ENCODE measurements at places on chromosomes 4 and X.

GRCh38 chr4:3514806-3515501, 17.3 kb downstream of the LRPAP1 start:
- no peak for DNase-seq

DNA sequence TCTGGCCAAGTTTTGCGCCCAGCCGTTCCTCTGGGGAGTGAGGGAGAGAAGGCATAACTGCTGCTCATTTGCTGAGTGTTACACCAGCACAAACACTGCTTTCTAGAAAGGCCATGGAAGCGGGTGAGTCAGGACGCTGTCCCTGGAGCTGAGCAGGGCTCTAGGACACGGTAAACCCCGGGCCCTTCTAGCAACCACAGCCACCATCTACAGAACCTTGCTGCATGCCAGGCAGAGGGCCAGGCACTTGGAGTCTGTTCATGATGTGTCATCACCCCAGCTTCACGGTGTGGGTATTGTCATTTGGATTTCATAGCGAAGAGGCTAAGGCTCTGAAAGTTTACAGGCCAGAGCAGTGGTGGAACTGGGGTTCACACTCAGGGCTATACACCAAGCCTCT, 31.8 kb upstream of the C4orf50 start:
- DNase-seq, result no peak

- no peak for DNase-seq
These were observed 3.5 kb downstream of the RAB9B start for GRCh38 chrX:103828529-103828928.

GRCh38 chrX:110588853-110589252, 206.8 kb downstream of the CHRDL1 start:
- no peak for DNase-seq

DNA sequence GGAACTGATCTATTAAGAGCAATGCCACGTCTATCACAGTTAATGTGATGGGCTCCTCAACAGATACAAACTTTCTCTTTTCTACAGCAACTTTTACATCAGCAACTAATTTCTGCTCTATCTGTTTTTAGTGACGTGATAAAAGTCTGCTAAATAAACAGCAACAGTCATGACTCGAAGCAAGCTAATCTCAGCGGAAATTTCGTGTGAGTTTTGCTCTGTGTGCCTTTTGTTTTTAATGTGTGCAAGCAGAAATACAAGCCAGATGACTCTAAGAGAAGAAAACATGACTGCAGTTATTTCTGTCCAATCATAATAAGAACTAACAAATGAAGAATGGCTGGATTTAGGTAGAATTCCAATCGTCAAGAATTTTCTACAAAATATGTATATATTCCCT, 214.3 kb downstream of the LDB2 start:
- DNase-seq, result no peak

GRCh38 chr4:4990857-4991540, 28.3 kb downstream of the CYTL1 start:
- no peak for DNase-seq

DNA sequence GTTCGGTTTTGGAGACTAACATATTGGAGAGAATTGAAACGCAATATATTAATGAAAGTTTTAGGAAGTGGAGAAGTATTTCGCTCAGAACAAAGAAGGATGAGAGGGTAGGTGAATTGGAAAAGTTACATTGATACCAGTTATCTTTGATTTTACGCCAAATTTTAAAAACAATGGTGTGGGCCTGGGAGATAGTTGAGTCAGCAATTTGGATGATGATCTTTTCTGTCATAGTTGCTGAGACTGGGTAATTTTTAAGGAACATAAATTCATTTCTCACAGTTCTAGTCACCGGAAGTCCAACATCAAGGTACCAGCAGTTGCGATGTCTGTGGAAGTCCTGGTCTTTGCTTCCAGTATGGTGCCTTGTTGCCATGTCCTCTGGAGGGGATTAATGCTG, 644.8 kb upstream of the LCORL start:
- no peak for DNase-seq

DNA sequence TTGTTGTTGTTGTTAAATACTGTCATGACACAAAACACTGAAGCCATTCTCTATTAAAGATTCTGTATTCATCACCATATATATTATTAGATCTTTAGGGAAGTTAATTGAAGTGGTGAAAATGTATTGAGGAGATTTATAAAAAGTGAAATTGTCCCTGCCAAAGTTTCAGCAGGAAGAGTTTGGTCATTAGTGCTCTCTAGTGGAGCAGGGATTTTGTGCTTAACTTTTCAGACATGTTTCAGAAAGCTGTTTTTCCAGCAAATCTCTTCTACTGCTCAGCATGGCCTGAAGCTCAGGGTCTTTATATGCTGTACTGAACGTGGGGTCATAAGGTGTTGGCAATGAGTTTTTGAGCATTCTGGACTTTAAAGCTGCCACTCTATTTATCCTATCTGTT, 36.7 kb upstream of the CXXC4 start:
- DNase-seq, result no peak

DNA sequence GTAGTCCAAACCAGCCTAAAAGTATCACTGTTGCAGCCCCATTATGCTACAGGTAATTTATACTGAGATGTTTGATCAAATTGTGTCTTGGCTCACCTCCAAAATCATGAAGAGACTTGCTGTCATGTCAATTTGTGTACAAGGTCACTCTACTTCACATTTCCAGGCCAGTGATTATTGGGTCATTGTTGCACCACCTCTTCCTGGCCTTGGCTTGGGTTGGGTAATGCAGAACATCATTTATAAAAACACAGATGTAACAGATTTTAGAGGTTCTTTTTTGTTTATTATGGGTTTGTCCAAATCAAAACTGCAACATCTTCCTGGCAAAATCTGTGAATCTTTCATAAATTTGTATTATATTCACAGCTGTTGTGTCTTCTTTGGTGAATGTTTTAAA, 459.5 kb downstream of the ANKRD50 start:
- no peak for DNase-seq

DNA sequence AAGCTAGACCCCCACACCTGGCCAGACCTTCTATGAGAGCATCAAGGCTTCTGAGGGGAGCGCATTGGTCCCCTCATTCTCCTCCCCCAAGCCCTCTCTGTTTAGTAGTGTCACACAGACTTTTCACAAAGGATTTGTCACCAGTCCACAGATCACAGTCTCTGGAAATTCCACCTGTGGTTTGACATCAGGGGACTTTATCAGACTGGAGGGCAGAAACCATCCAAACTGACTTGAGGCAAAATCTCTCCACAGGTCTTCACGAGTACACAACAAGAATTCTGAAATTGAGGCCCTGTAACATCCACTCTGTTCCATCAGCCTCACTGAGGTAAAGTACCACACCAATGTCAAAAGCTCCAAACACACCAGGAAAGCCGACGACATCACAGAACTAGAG, 112.5 kb downstream of the SH3KBP1 start:
- DNase-seq, result peak; percentile 11

DNA sequence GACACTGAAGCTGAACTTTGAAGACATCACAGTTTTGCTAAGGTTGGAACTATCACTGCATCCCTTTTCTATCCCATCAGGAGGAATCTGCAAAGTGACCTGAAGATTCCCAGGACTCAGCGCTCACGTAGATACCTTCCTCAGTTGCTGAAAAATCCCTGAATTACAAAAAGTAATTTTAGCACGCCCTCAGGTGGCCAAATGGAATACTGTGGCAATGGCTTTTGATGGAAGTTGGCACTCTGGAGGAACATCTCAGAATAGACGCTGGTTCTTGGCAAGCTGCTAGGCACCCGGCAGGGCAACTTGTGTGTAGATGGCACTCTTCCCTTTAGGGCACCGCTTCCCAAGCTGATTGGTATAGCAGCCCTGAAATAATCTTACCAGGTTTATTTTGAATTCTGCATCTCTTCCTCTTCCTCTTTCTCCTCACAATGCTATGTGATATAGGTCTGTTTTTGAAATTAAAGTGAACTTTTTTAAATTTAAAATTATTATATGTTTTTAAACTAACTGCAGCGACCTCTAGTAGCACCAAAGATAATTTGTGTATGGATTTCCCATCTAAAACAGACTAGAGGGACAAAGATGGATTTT, 16.3 kb upstream of the ESX1 start:
- DNase-seq, result peak; percentile 21

GRCh38 chr4:80253510-80253909, 13.0 kb upstream of the FGF5 start:
- DNase-seq, result no peak

DNA sequence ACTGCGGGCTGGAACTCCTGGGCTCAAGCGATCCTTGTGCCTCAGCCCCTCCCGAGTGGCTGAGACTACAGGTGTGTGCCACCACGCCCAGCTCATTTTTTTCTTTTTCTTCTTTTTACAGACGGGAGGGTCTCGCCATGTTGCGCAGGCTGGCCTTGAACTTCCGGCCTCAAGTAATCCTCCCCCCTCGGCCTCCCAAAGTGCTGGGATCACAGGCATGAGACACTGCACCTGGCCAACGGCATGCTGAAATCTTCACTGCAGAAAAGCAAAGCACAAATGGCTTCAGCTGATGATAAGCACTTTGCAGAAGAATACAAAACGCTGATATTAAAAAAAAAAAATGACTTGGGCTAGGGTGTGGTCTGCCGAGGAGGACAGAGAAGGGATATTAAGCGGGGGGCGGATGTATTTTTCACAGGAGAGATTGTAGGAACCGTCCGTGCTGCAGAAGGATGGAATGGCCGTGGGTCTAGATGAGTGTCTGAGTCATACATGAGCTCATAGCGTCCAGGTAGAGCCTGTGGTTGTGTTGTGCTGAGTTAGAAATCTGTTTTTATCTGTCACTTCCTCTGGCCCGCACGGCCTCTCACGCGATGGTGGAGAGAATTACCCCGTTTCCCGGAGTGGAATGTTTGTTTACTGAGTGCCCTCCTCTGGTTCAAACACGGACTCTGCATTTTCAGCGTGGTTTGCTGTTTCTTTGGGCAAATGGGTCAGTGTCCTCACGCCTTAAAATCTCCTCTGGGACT, 8.5 kb upstream of the AKAP17A start:
- DNase-seq, result no peak

DNA sequence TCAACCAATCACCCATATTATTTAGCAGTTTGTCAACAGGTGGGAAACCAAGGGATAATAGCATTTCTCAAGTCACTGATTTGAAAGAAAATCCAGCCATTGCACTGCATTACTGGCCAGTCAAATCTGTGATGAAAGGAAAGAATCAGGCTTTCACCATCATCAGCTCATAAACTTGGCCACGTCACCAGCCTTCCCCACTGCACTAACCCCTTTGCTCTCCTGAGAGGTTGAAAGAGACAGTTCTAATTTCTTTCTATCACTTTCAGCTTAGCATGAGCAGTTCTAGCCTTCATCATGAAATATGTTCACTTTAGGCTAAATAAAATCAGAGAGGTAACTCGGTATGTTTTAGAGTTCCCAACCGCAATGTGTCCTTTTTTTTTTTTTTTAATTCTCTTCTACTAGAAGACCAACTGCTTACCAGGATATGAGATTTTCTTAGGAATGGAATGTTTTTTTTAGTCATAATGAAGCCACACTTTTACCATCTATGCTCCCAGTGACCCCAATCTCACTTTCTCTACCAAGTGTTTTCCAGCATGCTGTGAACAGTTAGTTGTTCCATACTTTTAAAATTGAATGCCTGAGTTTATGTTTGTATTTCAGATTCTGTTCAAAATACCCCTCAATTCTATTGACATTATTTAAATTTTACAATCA, 55.7 kb upstream of the SLC7A11 start:
- no peak for DNase-seq

GRCh38 chrX:3244955-3245354, 101.5 kb downstream of the MXRA5 start:
- DNase-seq, result no peak

- DNase-seq, result no peak
These were observed 67.9 kb downstream of the KLHL8 start for GRCh38 chr4:87152310-87153041.

- no peak for DNase-seq
These were observed 665.6 kb downstream of the TRIML1 start for GRCh38 chr4:188804861-188805260.
